Foreskin fibroblast (primary cell): ENCODE measurements at places on chromosomes 3 and 15.

DNA sequence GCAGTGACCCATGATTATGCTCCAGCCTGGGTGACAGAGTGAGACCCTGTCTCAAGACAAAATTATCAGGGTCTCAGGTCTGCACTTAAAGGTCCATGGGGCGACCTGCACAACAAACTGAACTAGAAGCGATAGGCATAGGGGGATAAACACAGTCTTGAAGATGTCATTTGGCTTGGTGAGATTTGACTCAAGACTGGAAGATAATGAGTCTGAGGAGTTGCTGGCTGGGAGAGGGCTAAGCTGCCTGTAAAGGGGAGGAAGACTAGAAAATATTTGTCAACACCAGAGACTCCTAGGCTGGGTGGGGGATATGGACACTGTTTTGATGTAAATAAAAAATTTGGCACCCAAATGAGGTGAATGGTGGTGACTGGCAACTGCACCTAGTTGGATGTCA, 19.8 kb downstream of the GHRL start:
- no peak for DNase-seq

GRCh38 chr3:195769551-195769950, 42.2 kb downstream of the MUC4 start:
- no peak for DNase-seq

DNA sequence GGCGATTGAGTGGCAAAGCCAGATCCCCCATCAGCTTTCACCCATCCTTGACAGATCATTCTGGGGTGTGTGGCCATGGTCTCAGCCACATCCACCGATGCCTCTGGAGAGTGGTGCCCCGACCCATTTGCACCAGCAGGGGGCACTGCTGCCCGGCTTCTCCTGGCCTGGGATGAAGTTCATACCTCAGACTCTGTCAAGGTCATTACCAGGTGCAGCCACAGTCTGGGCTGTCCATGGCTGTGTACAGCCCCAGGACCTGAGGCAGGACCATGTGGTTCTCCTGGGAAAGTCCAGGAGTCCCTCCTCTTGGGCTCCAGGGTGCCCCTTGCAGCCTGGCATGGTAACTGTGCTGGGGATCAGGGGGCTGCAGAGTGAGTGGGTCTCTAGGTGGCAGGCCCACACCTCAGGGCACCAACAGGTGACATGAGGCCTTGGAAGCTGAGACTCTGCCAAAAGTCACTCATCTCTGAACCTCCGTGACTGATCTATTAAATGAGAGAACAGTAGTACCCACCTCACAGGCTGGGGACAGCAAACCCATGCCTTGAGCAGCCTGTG, 67.2 kb downstream of the CACNA2D2 start:
- peak; percentile 12 for DNase-seq

DNA sequence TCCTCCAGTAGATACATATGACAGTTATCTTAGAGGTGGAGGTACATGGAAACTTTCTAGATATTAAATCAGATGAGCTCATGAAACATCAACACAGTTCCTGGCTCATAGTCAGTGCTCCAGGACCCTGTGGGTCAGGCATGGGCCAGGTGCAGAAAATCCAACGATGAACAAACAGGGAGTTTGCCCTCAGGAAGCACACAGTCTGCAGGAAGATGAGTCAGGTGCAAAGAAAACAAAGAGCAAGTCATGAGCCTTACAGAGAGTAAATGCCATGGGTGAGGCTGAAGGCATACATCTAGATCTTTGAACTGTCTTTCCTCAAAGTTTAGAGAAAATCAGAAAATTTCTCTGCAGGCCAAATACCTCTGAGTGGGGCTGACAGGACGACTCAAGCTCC, 184.2 kb upstream of the TPM1 start:
- DNase-seq = no peak

DNA sequence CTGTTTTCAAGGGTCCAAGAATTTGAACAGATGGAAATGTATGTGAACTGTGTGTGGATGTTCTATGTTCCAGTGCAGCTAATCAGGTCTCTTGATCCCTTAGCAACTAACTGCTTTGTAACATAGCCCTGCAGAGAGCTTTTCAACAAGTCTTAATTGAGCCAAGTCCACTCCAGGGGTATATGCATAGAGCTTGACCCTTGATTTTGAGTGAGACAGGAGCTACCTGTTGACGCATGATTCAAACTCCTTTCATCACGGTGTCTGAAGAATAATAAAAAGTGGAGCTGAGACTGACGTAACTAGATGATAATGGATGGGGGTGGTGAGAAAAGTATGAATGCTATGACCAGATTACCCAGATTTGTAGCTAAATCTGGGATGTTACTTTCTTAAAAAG, 93.3 kb upstream of the CCDC54 start:
- no peak for DNase-seq

DNA sequence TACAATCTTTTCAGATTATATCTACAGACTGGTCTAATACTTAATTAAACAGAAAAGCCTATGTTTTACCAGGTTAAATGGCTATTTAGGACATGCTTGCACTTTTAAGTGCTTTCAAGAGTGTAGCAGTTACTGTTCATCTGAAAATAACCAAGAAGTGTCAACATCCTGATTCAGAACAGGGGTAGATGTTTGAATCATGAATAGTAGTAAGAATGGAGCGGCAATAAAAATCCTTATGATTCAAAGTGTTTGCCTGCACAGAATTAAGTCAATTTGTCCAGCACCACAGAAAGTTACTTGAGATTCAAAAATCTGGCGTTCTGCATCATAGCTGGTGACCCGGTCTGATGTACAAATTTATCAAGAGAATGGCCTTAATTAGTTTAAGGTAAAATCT, 48.3 kb downstream of the GREM1 start:
- DNase-seq = peak; percentile 39

GRCh38 chr15:62307551-62307950, 142.5 kb upstream of the C2CD4B start:
- DNase-seq = peak; percentile 74

GRCh38 chr3:113825090-113825489, 13.5 kb upstream of the GRAMD1C start:
- no peak for DNase-seq

- DNase-seq = no peak
These were observed 7.0 kb upstream of the ATP8B4 start for GRCh38 chr15:50126072-50126471.
